HFF-Myc (cell line): ENCODE measurements at places on chromosomes 7 and 10.
A peak's percentile ranks its signal among the peaks of the same experiment; 100 is the strongest.

DNA sequence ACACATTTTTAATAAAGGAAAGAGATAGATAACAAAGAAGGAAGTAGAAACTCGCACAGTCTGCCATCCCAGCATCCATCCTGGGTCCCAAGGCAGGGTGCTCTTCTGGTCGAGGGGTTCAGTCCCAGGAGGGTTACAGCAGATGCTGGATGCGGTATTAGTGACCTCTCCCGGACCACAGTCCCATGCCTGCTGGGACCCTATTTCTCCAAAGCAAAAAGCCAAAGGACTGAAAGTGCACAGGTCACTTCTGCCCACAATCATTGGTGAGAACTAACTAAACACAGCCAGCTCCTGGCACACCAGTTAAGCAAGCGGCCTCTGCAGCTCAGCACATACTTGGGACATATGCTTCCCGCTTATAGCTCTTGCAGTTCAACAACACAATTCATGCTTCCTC lies 96.1 kb upstream of the HABP2 start:
- no peak for DNase-seq

- DNase-seq = no peak
Measured at GRCh38 chr7:114653364-114654088, 238.9 kb downstream of the FOXP2 start.

DNA sequence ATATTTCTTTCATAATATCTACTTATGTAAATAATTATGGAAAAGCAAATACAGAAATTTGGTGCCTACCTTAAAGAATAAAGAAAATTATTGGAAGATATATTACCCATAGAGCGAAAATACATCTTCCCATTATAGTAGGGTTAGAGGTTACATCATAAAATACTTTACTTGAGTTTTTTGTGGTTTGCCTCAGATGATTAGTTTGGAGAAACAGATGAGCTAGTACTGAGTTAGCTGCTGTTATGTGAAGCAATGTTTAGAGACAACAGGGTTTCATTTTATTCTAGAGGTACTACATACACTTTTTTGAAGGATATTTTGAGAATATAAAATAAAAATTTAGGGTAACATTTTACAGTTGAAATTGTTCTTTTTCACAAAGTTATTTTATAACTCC lies 2.9 kb upstream of the MLLT10 start:
- DNase-seq = no peak

DNA sequence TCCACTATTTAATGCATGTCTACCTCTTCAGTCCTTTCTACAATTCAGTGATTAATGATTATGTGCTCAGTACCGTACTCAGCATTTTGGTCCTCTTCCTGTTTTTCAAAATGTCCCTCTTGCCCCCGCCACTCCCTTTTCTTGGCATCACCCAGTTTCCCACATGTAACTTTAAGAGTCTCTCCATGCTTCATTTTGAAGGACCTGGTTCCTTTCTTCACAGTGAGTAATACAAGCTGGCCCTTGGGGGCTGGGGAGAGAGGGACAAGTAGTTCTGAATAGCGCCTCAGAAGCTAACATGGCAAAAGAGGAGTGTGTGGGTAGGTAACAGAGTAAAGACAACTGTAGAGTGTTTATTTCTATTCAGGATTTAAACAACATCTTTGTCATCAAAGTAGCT lies 34.6 kb upstream of the SLIT1 start:
- DNase-seq = no peak

DNA sequence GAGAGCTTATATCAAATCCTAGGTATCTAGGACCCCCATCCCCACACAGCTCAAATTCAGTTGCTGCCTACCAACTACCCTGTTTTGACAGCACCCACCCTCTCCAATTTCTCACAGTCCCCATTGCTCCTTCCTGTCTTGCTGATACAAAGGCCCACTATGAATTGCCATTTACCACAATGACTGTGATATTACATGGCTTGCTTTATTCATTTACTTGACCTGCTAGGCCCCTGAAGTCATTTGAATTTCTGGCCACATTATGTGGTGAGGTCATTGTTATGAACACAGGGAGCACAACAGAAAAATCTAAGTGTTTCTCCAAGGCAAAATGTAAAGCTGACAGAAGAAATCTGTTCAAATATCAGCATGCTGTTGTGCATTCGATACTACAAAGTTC lies 101.4 kb downstream of the PPP1R17 start:
- DNase-seq = no peak

DNA sequence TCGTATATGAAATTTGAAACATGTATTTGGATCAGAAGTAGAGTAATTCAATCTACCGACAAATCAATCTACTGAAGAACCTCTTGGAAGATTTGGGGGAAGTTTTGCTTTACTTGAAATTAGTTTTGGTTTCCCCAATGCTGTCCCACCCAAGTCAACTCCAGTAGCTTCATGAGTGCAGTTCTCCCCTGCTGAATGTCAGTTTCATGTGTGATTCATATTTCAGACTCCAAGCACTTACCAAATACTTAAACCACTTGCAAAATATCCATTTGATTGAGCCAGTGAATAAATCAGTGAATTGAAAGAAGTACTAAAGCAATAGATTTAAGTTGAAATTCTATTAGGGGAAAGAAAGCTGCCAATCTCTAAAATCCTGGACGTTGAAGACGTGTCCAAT lies 9.3 kb downstream of the CALML5 start:
- DNase-seq = no peak

- DNase-seq = no peak
Measured at GRCh38 chr10:120710076-120710475, 141.1 kb upstream of the WDR11 start.

GRCh38 chr10:110378006-110378405 lies 73.3 kb upstream of the SMNDC1 start:
- no peak for DNase-seq

- DNase-seq = no peak
Measured at GRCh38 chr10:51000976-51001375, 73.3 kb upstream of the PRKG1 start.

DNA sequence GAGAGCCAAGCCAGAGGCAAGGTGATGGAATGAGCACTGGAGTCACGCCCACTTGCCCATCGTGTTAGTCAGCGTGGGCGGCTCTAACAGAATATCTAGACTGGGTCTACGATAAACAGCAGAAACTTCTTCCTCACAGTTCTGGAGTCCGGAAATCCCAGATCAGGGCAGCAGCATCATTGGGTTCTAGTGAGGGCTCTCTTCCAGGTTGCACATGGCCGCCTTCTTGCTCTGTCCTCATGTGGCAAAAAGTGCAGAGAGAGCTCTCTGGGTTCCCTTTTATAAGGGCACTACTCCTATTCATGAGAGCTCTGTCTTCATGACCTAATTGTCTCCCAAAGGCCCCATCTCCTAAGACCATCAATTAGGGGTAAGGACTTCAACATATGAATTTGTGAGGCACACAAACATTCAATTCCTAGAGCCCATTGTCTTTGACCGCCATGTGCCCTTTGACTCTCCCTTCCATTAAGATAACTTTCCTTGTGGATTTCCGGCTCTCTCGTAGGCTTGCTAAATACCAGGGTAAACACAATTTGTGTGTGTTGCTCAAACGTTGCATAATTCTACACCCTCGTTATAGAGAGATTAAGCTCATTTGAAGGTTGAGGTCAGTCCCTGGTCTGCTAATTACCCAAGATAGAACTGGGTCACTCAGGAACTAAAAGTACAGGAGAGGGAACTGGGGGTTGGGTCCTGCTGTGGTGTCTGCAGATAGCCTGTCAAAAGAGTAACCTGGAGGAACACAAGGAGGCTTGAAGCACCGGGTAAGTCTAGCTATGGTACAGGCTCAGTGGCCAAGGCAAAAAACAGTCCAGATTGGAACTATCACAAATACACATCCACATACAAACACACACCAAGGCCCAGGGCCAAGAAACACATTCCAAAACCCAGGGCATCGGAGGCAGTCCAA lies 28.7 kb upstream of the USP6NL start:
- no peak for DNase-seq

- DNase-seq = no peak
Measured at GRCh38 chr7:140027858-140028257, 34.9 kb downstream of the PARP12 start.

DNA sequence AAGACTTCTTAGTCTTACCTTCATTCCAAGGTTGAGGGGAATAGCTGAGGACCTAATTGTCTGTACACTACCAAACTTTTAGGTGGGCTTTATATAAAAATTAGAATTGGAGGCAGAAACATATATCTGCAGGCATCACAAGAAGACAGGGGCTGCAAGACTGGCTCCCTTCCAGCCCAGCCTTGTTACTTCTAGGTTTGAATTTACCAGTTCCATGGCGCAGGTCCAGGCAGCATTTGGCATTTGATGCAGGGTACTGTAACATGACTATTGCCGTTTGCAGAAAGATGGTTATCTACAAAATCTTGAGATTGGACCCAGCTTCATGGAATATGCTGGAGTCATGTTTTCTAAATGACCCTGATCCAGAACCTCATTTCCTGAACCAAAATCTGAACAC lies 105.4 kb upstream of the RHOBTB1 start:
- DNase-seq = no peak

DNA sequence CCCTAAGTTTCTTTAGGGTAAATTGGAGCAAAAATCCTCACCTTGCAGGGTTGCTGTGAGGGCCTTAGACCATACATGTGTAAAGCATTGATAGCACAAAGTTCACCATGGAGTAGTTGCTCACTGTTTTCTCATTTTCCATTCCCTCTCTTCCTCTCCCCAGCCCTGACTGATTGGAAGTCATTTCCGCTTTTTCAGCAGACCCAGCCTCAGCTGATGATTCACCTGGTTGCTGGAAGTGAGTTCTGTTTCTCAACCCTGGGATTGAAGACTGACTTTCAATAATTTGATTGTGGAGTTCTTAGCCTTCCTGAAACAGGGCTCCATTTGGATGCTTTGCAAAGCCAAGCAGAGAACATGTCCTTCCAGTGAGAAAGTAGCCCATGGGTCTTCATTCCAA lies 107.0 kb downstream of the PLXNA4 start:
- no peak for DNase-seq

GRCh38 chr10:67242528-67242927 lies 316.7 kb downstream of the LRRTM3 start:
- no peak for DNase-seq

GRCh38 chr10:66931340-66931948 lies 5.6 kb downstream of the LRRTM3 start:
- peak; percentile 35 for DNase-seq

GRCh38 chr7:83608716-83609115 lies 40.2 kb downstream of the SEMA3E start:
- no peak for DNase-seq

DNA sequence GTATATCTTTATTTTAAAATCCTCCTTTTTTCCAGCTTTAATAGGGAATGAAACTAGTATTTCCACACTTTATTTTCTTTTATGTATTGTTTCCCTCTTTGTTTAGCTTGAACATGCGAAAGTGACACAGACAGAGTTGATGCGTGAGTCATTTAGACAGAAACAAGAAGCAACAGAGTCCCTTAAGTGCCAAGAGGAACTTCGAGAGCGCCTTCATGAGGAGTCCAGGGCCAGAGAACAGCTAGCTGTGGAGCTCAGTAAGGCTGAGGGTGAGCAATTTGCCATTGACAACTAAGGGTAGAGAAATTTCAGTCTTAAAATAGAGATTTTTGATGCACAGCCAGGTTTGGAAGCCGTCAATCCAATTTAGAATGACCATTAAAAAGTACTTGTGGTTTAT lies 73.1 kb downstream of the CYP51A1 start:
- DNase-seq = no peak

- DNase-seq = peak; percentile 46
Measured at GRCh38 chr7:118195837-118196474, 12.0 kb downstream of the LSM8 start.

DNA sequence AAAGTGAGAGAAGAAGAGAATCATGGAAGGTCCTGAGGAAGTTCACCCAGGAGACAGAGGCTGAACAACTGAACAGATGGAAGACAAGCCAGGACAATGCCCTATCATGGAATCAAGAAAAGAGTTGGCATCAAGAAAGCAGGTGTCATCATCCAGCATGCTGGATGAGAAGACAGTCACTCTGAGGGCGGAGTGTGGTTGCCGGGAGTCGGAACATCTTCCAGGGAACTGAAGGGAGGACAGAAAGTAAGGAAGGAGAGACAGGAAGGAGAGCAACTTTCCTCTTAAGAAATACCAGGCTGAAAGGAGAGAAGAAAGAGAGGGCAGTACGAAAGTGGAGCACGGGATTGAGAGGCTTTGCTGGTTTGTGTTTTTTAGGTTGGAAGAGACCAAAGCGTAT lies 654.5 kb upstream of the CELF2 start:
- no peak for DNase-seq

DNA sequence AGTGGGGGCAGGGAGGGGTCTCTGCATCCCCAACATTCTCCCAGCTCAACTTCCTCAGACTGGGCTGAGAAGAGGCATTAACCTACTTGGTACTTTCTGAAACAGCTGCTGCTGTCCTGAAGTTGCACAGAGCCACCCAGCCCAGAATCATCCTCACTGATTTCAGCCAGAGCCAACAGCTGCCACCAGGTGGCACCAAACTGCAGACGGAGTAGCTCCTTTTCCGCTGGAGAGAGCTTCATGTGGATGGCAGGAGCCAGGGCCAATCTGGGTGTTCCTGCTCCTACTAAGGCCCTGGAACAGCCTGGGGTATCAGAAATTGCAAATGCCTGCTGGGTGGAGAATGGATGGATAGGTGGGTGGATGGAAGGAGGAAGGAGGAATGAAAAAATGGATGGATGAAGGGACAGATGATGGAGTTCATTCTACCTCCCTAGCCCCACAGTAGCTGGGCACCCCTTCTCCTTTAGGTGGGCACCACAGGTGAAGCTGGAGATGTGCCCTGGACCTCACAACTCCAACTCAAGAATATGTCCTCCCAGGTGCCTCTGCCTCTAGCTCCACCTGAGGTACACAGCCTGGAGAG lies 11.8 kb upstream of the DRGX start:
- DNase-seq = peak; percentile 42

DNA sequence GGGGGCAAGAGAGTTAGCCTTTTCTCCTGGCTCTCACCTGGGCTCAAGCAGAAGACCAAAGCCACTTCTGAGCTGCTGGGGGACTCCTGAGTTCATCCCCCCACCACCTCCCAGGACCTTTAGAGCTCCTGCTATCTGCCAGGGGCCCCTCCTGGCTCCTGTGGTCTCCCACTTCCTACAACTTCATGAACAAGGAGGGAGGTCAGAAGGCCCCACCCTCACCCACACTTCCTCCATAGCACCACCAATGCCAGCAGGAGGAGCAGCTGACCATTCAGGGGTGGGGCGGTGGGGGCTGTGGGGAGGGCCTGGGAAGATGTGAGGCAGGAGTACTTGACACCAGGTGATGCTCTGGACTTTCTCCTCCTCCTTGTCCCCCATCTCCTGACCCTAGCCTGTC lies 32.6 kb upstream of the ADCYAP1R1 start:
- DNase-seq = no peak

- no peak for DNase-seq
Measured at GRCh38 chr10:132419538-132420468, 22.8 kb downstream of the PWWP2B start.

GRCh38 chr7:23383225-23383624 lies 84.1 kb downstream of the MALSU1 start:
- DNase-seq = peak; percentile 41

DNA sequence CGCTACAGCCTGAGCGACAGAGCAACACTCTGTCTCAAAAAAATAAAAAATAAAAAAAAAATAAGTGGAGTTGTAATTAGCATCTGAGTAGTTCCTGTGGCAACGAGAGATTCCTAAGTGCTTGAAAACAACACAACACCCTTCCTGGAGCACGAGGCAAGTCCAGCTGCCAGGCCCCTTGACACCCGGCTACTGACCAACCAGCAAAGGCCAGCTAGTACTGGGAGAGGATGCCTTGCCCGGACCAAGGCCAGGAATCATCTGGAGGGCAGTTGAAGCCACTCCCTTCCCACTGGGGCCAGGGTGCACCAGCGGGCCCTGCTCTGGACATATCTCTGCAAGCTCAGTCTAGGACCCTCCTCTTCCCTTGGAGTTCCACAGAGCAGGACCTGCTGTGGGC lies 536 bp downstream of the C10orf105 start:
- DNase-seq = no peak

GRCh38 chr10:103584216-103585010 lies 90.9 kb downstream of the NEURL1 start:
- DNase-seq = no peak
